ENCODE measurements at places on chromosomes 12 and 14. TPM values are rescaled to one million over a fixed set of nuclear protein-coding genes. Genes with fewer than 3 reads are reported as not detected.

GRCh38 chr12:7695566-7696197 lies at the start of gene GDF3:
Gene GDF3 (minus strand): TSS chr12:7695775. CDS start chr12:7695728, 47 bp downstream.
- no peaks in the 10 kb centered on the region for H3K4me1 ChIP-seq
- H3K4me3 ChIP-seq, result no peak within 1 kb of the TSS
- DNase-seq, result no peak
- no peaks in the 10 kb centered on the region for H3K27me3 ChIP-seq

DNA sequence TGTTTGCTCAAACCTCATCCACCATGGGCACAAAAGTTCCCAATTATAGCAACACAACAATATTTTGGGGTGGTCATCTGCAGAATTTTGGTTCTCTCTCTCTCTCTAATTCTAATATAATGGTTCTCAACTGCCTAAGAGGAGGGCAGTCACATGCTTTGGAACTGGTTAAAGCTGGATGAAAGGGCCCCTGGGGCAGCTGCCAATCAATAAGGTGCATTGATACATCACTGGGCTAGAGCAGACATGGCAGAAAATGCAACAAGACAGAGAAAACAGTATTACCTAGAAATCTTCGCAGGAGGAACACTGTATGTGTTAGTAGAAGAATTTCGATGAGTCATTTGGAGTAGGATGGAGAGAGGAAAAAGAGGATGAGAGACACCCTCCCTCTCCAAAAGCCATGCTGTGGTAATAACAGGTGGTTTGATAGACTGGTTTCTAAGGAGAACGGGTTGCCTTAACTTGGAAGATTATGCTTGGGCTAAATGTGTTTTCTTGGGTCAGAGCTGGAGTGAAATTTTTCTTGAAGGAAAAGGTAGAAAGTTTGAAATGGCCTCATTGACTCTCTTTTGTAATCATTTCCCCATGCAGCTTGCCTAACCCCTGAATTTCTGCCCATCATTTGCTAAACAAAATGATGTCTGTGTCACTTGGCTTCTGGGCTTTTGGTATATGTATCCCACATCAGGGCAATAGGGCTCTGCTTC lies 67.1 kb upstream of the HIF1A start:
- peaks cover 4% of the 10 kb centered on the region for H3K4me1 ChIP-seq
- DNase-seq, result peak; percentile 50
- no peaks in the 10 kb centered on the region for H3K36me3 ChIP-seq
- no peaks in the 10 kb centered on the region for H3K27me3 ChIP-seq
- no peak overlapping the region for H3K4me3 ChIP-seq

DNA sequence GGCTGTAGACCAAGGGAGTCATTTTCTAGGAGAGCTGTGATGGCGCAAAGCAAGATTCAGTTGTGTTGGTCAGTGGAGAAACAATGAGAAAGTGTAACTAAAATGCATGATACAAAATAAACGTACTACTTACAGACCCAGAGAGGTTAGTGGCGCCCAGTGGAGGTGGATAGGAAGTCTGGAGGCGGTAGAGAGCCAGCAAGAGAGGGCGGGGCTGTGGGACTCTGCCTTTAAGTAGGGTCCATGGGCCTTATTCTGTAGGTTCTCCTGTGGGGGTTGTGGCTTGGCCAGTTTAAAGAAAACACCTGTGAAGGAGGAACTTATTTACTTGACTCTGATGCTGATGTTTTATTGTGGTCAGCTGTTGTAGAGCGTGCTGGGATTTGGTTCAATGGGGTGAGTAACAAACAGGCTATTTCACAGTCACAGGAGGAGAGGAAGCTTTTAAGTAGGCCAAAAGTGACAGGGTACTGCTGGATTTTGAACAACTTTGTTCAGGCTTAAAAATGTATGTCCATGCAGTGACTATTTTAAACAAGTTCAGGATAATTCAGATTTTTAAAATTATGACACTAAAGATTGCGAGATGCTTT lies 1097.7 kb downstream of the TMTC2 start:
- H3K27me3 ChIP-seq, result no peaks in the 10 kb centered on the region
- H3K27ac ChIP-seq, result no peak overlapping the region
- H3K4me3 ChIP-seq, result no peak overlapping the region
- H3K36me3 ChIP-seq, result no peaks in the 10 kb centered on the region
- no peak for DNase-seq
- H3K4me1 ChIP-seq, result no peaks in the 10 kb centered on the region

C12orf54 gene
- total RNA-seq, result not detected

C12orf60 gene
- total RNA-seq, result 1.1 TPM

CLEC4E gene
- not detected for total RNA-seq

P2RX2 gene
- not detected for total RNA-seq
